Parietal lobe (tissue), 2 donors: ENCODE measurements at places on chromosomes 16 and 17. TPM values are rescaled to one million over a fixed set of nuclear protein-coding genes. Genes with fewer than 3 reads are reported as not detected.

Gene TBX2
- 1.3 TPM for total RNA-seq

Gene ZNF286A
- 189 TPM for total RNA-seq

Gene MT1E
- 6.6 TPM for total RNA-seq

Gene STX1B
- total RNA-seq = 31.6 TPM

Gene ADAMTS18
- 0.94 TPM for total RNA-seq

Gene CA4
- not detected for total RNA-seq

Gene GPR142
- not detected for total RNA-seq

Gene CACNG5
- 0.63 TPM for total RNA-seq

Gene NUDT7
- 3.1 TPM for total RNA-seq

Gene GUCY2D
- total RNA-seq = not detected
